CD4-positive, alpha-beta T cell (primary cell): ENCODE measurements at places on chromosomes 2 and 18. TPM values are rescaled to one million over a fixed set of nuclear protein-coding genes. Genes with fewer than 3 reads are reported as not detected.
A peak's percentile ranks its signal among the peaks of the same experiment; 100 is the strongest.

The ACVR1C gene
- total RNA-seq: 5.2 TPM

The SLC5A7 gene
- total RNA-seq: not detected

The ACKR3 gene
- total RNA-seq: 0.74 TPM

The TGFA gene
- 0.47 TPM for total RNA-seq

The FAM110C gene
- 0.36 TPM for total RNA-seq

The KLHL14 gene
- not detected for total RNA-seq

The TTR gene
- total RNA-seq: not detected

- H3K36me3 ChIP-seq: no peaks in the 10 kb centered on the region
- H3K27ac ChIP-seq: no peak overlapping the region
- H3K27me3 ChIP-seq: no peaks in the 10 kb centered on the region
- H3K4me3 ChIP-seq: no peak overlapping the region
These were observed 8.7 kb upstream of the AAK1 start for GRCh38 chr2:69652206-69652605.

DNA sequence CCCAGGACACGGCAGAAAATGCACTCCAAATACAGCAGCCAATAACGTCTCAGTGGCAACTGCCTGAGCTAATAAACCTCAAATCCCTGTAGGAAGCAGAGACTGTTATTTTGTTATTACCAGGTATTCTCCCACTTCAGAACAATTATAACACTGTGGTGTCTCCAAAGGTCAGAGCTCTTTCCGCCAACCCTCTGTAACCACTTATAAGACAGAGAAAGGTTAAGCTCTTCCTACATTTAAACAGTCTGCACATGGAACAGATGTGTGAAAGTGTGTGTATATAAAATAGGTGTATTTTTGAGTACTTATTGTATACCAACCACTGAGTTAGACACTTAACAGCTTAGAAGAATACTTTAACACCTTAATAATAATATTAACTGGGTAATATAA, 64.1 kb downstream of the FBXO15 start:
- no peak overlapping the region for H3K4me3 ChIP-seq
- DNase-seq: no peak
- peaks cover 16% of the 10 kb centered on the region for H3K4me1 ChIP-seq
- no peaks in the 10 kb centered on the region for H3K36me3 ChIP-seq
- H3K27ac ChIP-seq: peak overlapping the region; percentile 61
- no peaks in the 10 kb centered on the region for H3K27me3 ChIP-seq

GRCh38 chr2:229043681-229044080, 227.4 kb downstream of the PID1 start:
- H3K27me3 ChIP-seq: no peaks in the 10 kb centered on the region
- H3K4me1 ChIP-seq: no peaks in the 10 kb centered on the region
- DNase-seq: no peak

DNA sequence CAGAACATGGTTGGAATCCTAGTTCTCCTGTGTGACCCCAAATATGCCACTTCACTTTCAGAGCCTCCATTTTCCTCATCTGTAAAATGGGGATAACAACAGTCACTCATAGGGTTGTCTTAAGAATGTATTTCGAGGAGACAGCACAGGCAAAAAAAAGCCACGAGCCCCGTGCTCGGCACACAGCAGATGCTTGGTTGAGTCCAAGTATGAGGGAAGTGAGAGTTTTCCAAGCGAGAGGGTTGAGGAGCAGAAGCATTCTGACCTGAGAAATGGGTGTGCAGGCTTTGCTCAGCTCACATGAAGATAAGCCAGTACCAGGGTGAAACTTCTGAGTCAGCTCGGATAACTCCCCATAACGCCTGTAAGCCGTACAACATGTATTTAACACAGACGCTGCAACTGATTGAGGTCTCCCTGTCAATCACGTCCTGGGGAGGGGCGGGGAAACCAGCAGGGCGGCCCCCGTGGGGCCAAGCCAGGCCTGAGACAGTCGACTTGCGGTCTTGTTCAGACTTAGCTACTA, 23.0 kb upstream of the ODC1 start:
- no peak overlapping the region for H3K27ac ChIP-seq
- no peaks in the 10 kb centered on the region for H3K27me3 ChIP-seq
- no peaks in the 10 kb centered on the region for H3K4me1 ChIP-seq
- DNase-seq: no peak
- no peak overlapping the region for H3K4me3 ChIP-seq
- H3K36me3 ChIP-seq: no peaks in the 10 kb centered on the region

GRCh38 chr2:55530539-55531081, 11.1 kb downstream of the CFAP36 start:
- no peak for DNase-seq
- no peaks in the 10 kb centered on the region for H3K27me3 ChIP-seq
- H3K4me1 ChIP-seq: peaks cover 15% of the 10 kb centered on the region
- H3K27ac ChIP-seq: peak overlapping the region; percentile 60
- H3K36me3 ChIP-seq: peaks cover 24% of the 10 kb centered on the region

- DNase-seq: no peak
- H3K4me3 ChIP-seq: no peak overlapping the region
- H3K27ac ChIP-seq: no peak overlapping the region
These were observed 91.9 kb upstream of the TPO start for GRCh38 chr2:1321321-1321720.

DNA sequence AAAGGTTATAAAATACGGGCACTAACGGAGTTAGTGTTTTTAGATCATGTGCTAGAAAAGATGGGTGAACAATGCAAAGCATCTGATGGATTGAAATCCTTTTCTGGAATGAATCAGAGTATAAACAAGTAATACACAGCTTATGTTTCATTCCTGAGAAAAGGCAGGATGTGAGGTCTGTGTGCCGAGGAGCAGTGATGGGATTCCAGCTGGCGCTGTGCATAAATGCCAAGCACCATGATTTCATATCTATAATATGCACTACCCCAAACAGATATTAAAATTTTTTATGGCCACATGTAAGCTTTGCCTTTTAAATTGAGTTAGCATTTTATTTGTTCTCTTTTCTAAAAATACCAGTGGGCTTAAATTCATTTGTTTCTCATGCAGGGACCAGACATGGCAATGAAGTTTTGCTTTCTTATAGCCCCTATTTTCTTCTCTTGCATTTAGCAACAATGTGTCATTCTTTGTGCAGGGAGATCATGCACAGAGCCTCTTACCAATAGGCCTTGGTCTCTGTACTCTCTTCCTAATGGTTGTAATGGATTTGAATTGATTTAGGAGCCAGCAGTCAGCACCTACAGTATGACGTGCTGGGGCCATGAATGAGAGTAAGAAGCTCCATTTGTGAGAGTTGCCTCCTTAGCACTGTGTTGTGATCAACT, 323.9 kb downstream of the SLC8A1 start:
- DNase-seq: no peak
- H3K4me1 ChIP-seq: no peaks in the 10 kb centered on the region
- H3K4me3 ChIP-seq: no peak overlapping the region
- no peaks in the 10 kb centered on the region for H3K36me3 ChIP-seq
- no peak overlapping the region for H3K27ac ChIP-seq

DNA sequence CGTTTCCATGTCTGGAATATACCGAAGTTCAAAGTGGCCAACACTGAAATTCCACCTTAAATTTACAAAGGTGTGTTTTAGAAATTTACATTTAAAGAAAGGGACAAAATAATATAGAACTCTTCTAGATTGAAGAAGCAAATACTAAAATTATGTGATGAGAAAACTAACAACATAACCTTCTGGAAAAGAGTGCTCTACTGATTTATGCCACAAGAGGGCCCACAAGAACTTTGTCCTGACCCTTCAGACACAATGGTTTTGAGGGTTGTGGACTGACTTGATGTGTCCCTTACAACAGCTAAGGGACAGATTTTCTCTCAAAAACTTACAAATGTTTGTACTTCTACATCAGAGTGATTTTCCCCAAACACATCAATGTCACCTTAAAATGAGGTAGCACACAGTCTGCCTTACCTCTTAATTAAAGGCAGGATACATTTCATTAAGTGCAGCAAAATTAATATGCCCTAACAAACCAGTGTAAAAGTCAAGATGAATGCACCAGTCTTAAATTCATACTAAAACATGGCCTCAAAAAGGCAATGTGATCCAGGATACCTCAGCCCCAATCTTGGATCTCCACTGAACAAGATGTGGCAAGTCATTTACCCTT, 36.2 kb downstream of the EIF2AK3 start:
- H3K36me3 ChIP-seq: peaks cover 53% of the 10 kb centered on the region
- no peak overlapping the region for H3K27ac ChIP-seq
- peak; percentile 8 for DNase-seq

GRCh38 chr2:173880561-173880960, 84.6 kb downstream of the SP3 start:
- H3K4me1 ChIP-seq: no peaks in the 10 kb centered on the region
- no peak overlapping the region for H3K27ac ChIP-seq
- H3K27me3 ChIP-seq: peaks cover 4% of the 10 kb centered on the region
- H3K36me3 ChIP-seq: no peaks in the 10 kb centered on the region
- H3K4me3 ChIP-seq: no peak overlapping the region
- no peak for DNase-seq

GRCh38 chr2:108271691-108272253, 16.9 kb upstream of the SULT1C2 start:
- peaks cover 2% of the 10 kb centered on the region for H3K27me3 ChIP-seq
- no peak for DNase-seq
- H3K4me3 ChIP-seq: no peak overlapping the region

- peaks cover 41% of the 10 kb centered on the region for H3K4me1 ChIP-seq
- H3K27ac ChIP-seq: no peak overlapping the region
- DNase-seq: no peak
- no peaks in the 10 kb centered on the region for H3K27me3 ChIP-seq
- peaks cover 6% of the 10 kb centered on the region for H3K36me3 ChIP-seq
These were observed 3.8 kb upstream of the TMSB10 start for GRCh38 chr2:84901593-84902120.

DNA sequence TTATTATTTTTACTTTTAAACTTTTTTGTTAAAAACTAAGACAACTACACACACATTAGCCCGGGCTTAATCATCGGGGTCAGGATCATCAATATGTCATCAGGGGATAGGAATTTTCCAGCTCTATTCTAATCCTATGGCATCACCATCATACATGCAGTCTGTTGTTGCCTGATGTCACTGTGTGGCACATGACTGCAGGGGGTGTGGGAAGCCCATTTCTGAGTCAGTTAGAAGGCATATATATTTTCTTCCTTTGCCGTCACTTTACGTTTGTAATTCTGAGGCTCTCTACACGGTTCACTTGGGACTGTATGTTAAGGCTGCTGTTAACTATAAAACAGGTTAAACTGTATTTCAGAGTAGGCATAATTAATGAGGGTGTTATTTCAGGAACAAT, 144.4 kb upstream of the ITGA6 start:
- H3K4me3 ChIP-seq: no peak overlapping the region
- no peak for DNase-seq
- no peaks in the 10 kb centered on the region for H3K27me3 ChIP-seq

GRCh38 chr18:10430677-10431076, 23.8 kb upstream of the APCDD1 start:
- DNase-seq: no peak
- no peaks in the 10 kb centered on the region for H3K36me3 ChIP-seq
- no peak overlapping the region for H3K4me3 ChIP-seq
- no peaks in the 10 kb centered on the region for H3K4me1 ChIP-seq
- no peak overlapping the region for H3K27ac ChIP-seq
- peaks cover 2% of the 10 kb centered on the region for H3K27me3 ChIP-seq

DNA sequence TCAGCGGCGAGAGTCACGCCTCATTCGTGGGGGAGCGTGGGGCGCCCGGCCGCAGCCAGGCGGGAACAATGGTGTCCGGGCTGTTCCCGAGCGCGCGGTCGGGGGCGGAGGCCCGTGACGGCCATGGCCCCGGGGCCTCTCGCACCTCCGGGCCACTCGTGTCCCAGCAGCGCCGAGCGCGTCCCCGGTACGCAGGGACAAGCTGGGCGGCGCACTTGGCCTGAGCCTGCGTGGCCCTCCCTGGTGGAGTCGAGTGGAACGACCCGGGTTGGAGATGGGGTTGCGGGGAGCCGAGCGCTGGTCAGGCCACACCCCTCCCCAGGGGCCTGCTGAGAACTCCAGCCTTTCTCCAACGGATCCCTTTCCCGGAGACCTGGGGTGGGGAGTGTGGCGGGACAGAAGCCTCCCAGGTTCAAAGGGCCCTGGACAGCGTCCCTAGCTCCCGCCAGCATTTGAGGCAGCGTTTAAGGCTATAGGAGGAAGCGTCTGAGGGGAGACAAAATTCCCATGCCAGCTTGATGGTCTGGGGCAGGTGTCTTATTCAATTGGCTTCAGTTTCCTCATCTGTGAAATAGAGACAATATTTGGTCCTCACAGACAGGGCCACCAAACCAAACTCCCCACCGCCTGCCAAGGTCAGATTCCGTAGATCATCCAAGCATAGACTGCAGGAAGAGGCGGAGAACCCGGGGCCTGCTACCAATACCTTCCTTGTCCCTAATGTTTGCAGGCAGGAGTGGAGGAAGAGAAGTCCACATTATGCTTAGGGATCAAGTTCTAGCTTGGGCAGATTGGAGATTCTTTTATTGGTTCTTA, 553 bp downstream of the CNDP2 start:
- H3K4me1 ChIP-seq: peaks cover 47% of the 10 kb centered on the region
- H3K27ac ChIP-seq: peak overlapping the region; percentile 76
- H3K4me3 ChIP-seq: peak overlapping the region; percentile 80
- DNase-seq: no peak
- H3K27me3 ChIP-seq: no peaks in the 10 kb centered on the region

GRCh38 chr18:2994603-2995432, 18.1 kb downstream of the LPIN2 start:
- H3K27me3 ChIP-seq: no peaks in the 10 kb centered on the region
- H3K4me1 ChIP-seq: peaks cover 61% of the 10 kb centered on the region
- H3K36me3 ChIP-seq: no peaks in the 10 kb centered on the region
- peak; percentile 54 for DNase-seq

DNA sequence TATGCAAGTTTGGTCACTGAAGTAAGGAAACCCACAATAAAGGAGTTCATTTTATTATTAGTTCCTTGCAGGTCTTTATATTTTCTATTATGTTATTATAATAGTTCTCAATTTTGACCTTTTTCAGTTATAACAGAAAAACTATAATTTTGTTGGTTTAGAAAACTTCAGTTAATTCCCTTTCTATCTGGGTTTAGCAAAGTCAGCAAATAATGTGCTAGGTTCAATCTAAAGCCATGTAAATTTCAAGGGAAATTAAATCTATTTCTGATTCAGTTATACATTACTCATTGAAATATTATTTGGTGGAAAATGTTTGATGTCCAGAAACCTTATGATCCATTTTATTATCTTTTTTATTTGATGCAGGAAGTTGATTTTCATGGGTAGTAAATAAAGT, 43.7 kb downstream of the MYL1 start:
- no peak overlapping the region for H3K27ac ChIP-seq
- no peak for DNase-seq
- H3K4me3 ChIP-seq: no peak overlapping the region

DNA sequence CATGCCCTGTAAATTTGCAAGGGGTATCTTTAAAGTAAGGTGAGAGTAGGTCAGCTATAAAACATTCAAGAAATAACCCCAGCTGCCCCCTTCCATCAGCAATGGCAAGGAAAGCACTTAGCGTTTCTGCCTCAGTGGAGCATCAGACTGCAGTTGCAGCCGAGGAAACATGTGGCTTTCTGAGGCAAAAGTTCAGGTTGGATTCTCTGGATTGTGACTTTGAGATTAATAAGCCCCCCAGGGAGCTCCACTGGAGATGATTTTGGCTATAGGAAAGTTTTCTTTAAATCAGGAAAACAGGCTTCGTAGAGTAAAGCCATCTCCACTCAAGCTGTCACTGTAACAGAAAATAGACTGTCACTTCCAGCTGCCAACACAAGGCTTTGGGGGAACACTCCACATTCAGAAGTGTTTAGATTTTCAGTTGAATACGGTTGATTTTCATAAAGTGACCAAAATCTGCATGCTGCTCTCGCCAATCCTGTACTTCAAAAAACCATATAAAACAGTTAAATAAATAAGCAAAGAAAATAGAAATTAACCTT, 15.3 kb upstream of the RIT2 start:
- H3K27me3 ChIP-seq: no peaks in the 10 kb centered on the region
- no peaks in the 10 kb centered on the region for H3K4me1 ChIP-seq
- no peak for DNase-seq
